ENCODE measurements at places on chromosomes 5 and 9.

DNA sequence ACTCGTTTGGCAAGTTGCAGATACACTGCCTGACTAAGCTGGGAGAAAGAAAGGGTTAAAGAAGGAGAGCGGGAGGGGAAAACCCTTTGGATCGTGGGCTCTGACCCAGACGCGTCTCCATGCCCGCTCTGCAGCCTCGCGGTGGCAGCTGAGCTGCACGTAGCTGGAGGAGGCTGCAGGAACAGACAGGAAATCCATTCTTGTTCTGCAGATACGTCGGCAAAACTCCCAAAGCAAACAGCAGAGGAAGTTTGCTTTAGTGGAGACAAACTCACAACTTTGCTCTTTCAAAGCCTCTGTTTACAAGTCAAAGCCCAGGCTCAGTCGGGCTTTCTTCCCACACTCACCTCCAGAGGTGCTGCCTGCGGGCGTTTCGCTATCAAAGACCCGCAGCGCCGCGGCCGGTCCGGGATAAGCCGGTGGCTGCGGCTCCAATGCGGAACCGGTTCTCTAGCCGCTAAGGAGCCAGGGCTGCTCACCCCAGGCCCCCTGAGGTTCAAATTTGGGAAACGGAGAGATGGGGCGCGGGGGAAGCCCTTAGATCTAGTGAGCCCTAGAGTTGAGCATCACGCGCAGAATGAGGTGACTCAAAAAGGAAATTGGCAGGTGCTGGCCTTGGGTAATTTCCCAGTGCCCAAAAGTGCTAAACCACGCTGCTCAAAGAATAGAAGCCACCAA, 60.7 kb downstream of the MAT2B start:
- DNase-seq = no peak

DNA sequence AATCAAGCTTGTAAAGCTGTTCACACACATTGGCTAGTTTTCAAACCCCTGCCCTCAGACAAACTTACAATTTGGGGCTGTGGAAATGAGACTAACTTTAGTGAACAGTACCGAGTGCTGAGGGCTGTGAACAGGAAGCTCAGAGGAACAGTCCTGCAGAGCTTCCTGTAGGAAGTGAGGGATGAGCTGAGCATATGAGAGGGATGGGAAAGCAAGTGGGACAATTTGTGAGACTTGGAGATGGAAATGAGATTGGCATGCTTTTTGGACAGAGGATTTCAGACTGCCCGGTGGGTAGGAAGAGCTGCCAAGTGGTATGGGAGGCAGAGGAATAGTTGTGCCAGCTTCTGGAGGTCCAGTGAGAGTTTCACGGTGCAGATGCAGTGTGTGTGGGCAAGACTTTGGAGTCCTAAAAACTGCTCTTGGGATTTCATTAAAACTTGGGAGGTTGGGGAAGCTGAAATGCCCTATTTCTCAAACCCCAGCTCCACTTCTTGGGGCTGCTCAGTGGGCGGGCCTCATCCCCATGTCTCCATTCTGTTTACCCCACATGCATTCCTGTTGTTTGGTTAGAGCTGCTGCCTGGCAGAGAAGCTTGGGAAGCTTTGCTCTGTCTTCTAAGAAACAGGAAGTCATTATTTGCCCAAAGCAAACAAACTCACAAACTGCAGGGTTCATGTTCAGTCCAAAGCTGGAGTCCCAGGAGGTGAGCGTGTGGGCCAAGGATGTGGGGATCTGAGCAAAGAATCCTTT, 267.5 kb downstream of the ZSWIM6 start:
- no peak for DNase-seq

GRCh38 chr5:4881366-4882002, 258.6 kb upstream of the ADAMTS16 start:
- no peak for DNase-seq

- DNase-seq = no peak
Measured at GRCh38 chr9:108615152-108615551, 240.6 kb downstream of the ACTL7B start.

GRCh38 chr9:4547016-4547415, 56.7 kb downstream of the SLC1A1 start:
- DNase-seq = no peak

GRCh38 chr9:132990781-132991180, 12.3 kb downstream of the GFI1B start:
- no peak for DNase-seq

All from stimulated activated CD8-positive, alpha-beta memory T cell treated with anti-CD3 and anti-CD28 coated beads, Interleukin-2, amount 100 ng/mL, for 1 hour (primary cell).